ENCODE measurements at places on chromosomes 12 and 14.

DNA sequence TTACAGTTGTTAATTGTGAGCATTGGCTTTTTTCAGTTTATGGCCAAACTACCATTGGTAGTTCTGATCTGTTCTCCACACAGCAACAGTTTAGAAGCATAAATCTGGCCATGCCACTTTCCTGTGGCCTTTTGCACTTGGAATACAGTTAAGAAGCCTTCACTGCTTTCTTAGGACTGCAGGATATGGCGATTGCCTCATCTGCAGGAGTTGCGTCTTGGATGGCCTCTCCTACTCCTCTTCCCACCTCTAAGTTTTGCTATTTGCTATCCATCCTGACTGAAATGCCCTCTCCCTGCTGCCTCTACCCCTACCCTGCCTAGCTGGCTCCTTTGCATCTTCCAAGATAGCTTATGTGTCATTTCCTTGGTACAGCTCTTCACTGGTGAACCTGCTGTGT is 12.8 kb upstream of the BMAL2 start:
- no peak for DNase-seq

- no peak for DNase-seq
Observed at GRCh38 chr14:82447586-82447985, 913.9 kb upstream of the SEL1L start.

DNA sequence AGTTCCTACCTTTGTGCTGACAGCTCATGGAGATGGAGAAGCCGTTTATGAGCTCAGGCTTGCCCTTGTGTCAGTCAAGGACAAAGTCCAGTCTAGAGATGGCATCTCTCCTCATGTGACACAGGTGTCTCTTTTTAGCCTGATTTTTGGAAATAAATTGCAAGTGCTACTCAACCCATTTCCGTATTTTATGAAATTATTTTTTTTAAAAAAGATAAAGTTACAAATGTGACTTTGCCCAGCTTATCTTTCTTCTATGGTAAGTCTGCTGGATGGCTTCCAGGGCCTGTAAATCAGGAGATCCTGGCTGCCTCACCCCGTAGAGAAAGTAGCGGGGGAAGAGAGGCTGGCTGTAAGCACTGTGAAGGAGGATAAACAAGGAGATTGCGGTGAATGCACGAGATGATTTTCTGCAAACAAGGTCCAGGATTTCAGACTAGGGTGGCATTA is 169.7 kb downstream of the MYRFL start:
- no peak for DNase-seq

DNA sequence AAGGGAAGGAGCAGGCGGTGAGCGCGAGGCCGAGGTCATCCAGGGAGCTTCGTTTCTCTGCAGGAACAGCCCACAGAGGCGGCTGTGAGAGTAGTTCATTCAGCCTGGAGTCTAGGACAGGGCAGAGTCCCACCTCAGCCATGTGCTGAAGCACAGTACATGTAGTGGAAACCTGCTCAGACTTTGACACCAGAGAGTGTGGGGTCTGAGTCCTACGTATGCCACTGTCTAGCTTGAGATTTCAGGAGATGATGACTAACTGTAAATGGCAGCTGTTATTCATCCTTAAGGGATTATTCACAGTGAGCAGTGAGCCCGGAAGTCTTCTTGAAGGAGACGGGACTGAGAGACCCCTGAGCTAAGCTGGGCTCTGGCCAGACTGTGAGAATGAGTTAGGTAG is 938 bp upstream of the SLC6A13 start:
- peak; percentile 80 for DNase-seq

DNA sequence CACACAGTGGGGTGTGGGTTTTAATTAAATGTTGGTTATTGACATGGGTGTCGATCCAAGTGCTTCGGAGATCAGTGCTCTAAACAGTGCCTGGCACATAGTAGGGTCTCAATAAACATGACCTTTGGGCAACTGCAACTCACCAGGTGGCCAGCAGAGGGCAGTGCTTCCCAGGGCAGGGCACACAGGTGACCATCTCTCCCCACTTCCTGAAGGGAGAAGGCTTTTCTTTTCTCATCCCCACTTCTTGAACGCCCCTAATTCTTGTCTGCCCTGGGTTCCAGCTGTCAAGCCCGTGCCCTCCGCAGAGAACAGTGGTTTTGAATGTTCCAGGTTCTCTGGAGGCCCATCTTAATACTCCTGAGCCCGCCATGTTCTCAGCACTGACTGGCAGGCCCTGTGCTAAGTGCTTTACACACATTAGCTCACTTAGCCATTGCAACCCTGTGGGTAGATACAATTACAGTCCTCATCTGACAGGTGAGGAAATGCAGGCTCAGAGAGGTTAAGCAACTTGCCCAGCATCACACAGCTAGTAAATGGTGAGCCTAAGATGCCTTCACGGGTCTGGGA is 16.3 kb downstream of the RAPGEF3 start:
- peak; percentile 55 for DNase-seq

- peak; percentile 75 for DNase-seq
Observed at GRCh38 chr12:75781532-75782046, 250.0 kb downstream of the PHLDA1 start.

DNA sequence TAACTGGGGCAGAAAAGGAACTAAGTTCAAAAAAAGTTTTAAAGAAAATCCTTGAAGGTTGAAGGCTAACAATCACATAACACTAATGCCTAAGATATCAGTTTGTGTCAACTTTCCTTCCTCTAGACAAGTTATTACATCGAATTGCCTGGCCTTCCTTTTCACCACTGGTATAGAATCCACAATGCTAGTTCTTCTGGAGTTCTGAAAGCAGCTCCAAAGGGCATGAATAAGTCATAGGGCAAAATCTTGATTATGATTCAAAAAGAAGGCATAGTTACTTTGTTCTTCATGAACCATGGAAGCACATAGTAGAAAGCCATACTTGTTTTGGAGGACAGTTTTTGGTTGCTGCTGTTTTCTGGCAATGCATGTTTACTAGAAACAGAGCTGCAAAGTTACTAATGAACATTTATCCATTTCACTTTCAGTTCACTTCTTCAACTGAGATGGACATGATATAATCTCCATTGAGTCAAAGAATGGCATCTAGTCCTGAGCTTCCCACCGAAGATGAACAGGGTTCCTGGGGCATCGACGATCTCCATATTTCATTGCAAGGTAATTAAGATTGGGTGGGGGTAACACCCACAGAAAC is 56.0 kb downstream of the SYNE2 start:
- DNase-seq, result no peak

- DNase-seq, result peak; percentile 76
Observed at GRCh38 chr12:103495469-103496456, at the start of gene C12orf42. Gene C12orf42 (minus strand): TSS chr12:103495968. CDS start chr12:103478426, 17,542 bp downstream.

DNA sequence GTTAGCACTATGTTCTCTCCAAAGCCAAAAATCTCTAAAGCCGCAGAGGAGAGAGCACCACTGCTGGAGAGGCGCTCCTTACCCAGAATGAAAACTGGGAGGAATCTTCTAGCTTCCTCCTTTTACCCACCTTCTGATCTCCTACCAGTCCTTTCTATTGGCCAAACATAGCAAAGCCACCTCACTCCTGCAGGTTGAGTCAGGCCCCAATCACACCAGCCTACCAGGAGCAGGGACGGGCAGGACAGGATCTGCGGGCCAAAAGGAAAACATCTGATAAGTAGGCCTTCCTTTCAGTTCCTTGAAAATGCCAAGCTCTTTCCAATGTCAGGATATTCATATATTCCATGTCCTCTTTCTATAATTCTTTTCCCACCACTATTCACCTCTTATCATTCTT is 197.7 kb upstream of the CNOT2 start:
- no peak for DNase-seq

GRCh38 chr12:54750-55535 is 11.6 kb upstream of the IQSEC3 start:
- no peak for DNase-seq

- DNase-seq, result no peak
Observed at GRCh38 chr14:51847489-51847796, 13.0 kb upstream of the GNG2 start.

GRCh38 chr14:45807178-45807899 is 554.3 kb upstream of the MIS18BP1 start:
- peak; percentile 4 for DNase-seq

- peak; percentile 45 for DNase-seq
Observed at GRCh38 chr12:122322501-122322900, 56.2 kb upstream of the VPS33A start.

DNA sequence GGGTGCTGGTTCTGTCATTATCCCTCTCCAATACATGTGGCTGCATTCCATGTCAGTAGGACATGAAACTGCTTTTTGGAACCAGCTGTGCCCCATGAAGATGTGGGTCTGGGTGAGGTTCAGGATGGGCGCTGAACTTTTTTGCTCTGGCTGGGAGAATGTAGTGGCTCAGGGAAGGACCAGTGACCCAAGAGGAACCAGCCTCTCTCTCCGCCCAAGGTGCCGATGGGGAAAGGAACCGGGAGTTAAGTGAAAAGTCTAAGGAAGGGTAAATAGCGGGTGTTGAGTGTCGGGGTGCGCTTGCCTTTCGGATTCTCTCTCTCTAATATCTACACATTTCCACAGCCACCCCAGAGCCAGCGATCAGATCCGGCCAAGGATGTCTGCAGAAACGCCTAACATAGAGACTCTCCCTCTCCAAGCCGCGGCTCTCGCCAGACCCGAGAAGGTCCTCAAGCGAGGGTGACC is 7.8 kb downstream of the ARHGEF25 start:
- no peak for DNase-seq

GRCh38 chr12:50013361-50014147 is 11.7 kb downstream of the RACGAP1 start:
- DNase-seq, result no peak

DNA sequence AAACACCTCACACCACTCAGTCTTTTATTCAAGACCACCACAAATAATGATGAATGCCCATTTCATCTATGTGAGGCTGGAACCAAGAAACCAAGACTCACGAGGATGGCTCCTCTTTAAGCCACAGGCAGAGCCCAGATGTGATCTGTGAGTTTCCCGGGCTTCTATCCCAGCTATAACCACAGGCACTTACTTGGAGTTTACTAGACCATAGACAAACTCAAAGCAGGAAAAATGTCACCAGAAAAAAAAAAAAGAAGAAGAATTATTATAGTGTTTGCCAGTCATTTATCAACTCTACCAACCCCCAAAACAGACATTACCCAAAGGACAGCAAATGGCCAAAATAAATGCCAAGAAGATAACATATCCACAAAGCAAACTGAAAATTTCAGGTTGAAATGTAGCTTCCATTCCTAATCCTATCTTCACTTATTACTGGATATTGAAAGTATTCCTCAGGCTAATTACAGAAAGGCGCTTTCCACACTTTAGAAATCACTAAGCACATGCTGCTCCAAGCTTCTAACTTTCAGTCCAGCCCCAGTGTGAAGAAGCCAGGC is 44.7 kb downstream of the ZFYVE1 start:
- DNase-seq, result no peak

DNA sequence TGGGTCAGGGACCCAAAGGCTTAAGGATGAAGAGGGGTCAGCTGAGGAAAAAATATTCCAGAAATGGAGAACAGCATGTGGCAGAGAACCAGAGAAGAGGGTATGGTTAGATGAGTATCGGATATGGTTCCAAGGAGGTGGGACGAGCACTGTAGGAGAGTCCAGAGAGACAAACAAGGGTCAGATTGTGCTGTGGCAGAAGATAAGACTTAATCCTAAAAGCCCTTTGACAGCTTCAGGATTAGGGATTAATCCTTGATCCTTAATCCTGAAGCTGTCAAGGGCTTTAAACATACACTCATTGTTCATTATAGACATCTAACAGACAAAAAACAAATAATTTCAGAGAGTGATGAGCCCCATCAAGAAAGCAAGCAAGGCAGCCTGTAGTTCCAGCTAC is 124.0 kb downstream of the SPTSSA start:
- DNase-seq, result no peak

DNA sequence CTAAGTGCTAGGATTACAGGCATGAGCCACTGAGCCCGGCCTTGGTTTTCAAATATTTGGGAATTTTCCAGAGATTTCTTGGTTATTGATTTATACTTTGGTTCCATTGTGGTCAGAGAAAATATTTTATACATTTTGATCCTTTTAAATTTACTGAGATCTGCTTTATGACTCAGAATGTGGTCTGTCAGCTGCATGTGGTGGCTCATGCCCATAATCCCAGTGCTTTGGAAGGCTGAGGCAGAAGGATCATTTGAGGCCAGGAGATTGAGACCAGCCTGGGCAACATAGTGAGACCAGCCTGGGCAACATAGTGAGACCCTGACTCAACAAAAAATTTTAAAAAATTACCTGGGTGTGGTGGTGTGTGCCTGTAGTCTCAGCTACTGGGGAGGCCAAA is 49.8 kb downstream of the ADCK1 start:
- peak; percentile 66 for DNase-seq

- no peak for DNase-seq
Observed at GRCh38 chr14:99636487-99636886, 8.4 kb upstream of the HHIPL1 start.

- DNase-seq, result peak; percentile 42
Observed at GRCh38 chr12:20646239-20646827, 48.8 kb upstream of the SLCO1C1 start.

GRCh38 chr12:13005649-13006048 is 5.6 kb upstream of the HEBP1 start:
- no peak for DNase-seq

DNA sequence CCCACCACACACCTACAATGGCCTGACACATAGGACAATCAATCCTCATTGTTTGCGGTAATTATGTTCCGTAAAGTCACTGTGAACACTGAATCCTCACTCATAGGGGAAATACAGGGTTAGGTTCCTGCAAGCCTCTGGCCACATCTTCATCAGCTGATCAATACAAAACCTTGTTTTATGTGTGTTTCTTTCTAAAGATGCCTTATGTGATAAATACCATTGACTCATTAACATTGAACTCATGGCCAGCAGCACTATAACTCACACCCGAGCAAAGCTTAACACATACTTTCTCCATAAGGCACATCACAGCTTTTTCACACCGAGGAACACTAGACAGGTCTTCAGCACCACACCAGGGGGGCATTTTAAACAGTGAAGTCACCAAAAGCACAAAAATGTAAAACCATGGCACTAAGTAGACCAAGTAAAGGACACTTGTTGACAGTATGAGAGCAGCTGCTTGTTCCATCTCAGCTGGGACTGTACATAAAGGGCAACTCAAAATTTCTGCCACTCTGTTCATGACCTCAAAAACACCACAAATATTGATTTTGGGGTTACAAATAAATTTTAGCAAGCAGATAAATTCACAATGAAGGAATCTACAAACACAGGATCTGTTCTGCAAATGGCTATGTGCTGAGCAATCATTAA is 60.5 kb downstream of the ESR2 start:
- DNase-seq, result no peak

DNA sequence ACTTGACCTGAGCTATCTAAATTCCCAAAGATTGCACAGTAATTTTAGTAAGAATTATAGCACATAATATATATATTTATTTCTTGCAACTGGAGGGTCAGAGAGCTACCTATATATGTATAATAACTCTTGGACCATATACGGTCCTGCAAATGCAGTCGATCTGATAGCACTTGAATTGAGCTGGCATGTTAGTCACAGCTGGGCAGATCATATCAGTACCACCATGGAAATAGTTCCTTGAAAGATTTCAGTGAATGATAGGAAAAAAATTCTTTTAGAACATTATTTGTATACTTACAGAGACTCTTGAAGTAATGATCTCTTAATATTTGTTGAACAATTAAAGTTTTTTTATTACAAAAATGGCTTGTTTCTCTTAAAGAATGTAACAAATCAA is 94.5 kb upstream of the MON2 start:
- peak; percentile 4 for DNase-seq

GRCh38 chr12:113108308-113108707 is 27.3 kb downstream of the RASAL1 start:
- DNase-seq, result no peak
